ENCODE measurements at places on chromosomes 1 and 21.

DNA sequence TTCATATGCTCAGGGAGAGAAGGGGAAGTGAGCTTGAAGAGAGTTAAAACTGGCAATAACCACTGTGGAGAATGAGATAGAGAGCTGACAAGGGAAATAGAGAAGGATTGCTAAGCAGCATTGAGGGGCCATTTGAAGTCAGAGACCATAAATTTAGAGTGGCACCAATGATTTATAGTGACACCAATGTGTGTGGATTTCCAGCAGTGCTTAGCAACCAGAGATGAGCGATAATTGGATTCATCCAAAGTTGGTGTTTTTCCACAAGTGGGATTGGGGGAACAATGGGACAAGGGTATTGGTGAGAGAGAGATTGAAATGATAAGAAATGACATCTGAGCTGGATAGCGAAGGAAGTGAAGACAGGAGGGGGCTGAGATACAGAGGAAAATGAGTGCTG, 114.1 kb downstream of the C1orf94 start:
- DNase-seq: no peak

GRCh38 chr21:43895196-43895595, 30.2 kb downstream of the AGPAT3 start:
- DNase-seq: no peak

GRCh38 chr1:109802136-109802900, 38.6 kb upstream of the EPS8L3 start:
- no peak for DNase-seq

- DNase-seq: no peak
Observed at GRCh38 chr1:39034114-39034654, 8.0 kb downstream of the NDUFS5 start.

DNA sequence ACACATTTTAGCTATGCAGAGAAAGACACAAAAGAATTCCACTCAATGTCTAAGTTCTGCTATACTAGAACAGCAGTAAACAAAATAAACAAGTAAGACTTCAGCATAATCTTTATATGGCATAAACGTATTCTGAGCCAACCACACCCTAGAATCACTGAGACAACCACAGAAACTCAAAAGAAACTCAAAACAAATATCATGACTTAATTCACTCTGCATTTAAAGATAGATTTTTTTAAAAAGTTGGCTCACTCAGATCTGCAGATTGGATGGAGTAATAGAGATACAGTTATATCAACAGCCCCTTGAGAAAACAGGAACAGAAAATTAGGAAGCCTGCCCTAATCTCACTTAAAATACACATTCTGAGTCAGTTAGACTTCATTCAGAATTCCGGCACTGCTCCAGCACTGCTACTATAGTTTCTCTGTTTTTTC, 95.0 kb downstream of the COL24A1 start:
- DNase-seq: no peak

- DNase-seq: peak; percentile 55
Observed at GRCh38 chr1:195745189-195746010, 862.8 kb downstream of the KCNT2 start.

DNA sequence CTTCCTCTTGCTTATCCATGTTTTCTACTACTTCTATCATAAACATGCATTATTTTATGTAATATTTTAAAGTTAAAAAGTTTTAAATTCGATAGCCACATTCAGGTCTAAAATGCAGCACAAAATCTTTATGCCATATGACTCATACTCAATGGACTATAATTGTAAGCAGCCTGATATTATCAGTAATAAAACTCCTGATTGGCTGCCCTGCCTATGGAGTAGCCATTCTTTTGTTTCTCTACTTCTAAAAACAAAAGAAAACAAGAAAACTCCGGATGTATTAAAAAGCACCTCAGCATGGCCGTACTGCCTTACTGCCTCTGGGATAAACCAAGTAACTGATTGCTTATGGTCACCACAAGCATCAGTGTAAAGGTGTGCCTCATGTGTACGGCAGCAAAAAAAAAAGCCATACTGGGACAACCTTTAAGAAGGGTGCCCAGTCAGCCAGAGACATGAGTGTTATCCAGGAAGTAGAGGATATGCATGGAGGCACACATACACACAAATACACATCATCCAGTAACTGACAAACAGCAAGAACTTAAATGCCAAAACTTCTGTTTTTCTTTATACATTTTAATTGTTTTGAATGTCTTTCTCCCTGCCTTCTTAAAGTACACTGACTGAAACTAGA, 9.2 kb downstream of the SLC35D1 start:
- no peak for DNase-seq

DNA sequence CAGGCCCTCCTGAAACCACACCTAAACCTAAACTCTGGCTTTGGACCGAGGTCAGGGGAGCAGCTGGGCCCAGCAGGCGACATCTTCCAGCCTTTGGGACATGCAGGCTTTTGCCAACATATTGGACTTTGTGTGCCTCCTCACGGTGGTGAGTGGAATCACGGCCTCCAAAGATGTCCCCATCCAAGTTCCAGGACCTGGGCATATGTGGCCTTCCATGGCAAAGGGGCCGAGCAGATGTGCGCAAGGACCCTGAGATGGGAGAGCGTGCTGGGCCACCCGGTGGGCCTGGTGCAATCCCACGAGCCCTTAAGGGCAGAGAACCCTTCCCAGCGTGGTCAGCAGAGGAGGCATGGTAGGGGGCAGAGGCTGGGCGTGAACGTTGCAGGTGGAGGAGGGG, 160.8 kb upstream of the C1orf174 start:
- DNase-seq: no peak

DNA sequence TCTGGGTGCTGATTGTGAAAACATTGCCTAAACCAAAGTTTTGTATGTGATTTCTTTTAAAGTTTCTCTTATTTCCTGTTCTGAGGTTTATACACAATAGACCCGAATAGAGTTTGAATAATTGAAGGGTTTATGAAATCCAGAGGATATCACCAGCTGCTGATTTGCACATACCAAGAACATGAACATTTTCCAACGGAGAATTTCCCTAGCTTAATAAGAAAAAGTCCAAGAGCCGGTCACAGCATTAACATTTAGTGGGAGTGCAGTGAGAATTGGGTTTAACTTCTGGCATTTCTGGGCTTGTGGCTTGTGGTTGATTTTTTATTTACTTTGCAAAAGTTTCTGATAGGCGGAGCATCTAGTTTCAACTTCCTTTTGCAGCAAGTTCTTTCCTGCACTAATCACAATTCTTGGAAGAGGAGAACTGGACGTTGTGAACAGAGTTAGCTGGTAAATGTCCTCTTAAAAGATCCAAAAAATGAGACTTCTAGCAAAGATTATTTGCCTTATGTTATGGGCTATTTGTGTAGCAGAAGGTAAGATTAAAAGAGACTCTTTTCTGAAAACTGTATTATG, at the start of gene CFH:
TSS of gene CFH (plus strand) at position 407 of the 579 bp plus-strand sequence. CDS start at position 482, 75 bp downstream.
- DNase-seq: peak; percentile 78

GRCh38 chr1:222443566-222443965, 104.3 kb downstream of the HHIPL2 start:
- no peak for DNase-seq

GRCh38 chr1:20327467-20327866, 36.8 kb downstream of the VWA5B1 start:
- no peak for DNase-seq

- peak; percentile 85 for DNase-seq
Observed at GRCh38 chr1:29280409-29281131, 44.2 kb downstream of the PTPRU start.

DNA sequence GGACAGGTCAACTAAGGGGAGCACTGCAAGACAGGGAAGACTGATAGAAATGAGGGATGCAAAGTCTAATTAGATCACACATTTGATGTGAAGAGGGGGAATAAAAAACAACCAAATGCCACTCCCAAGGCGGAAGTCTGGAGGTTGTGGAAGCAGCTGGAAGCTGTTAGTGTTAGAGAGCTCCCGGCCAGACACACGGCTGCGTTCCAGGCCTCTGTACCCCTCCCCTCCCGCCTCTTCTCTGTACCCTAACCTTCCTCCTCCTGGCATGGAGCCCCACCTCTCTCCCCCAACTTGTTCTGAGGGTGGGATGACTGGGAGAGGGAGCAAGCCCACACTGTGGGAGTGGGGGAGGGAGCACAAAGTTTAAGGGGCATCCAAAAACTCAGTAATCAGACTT, 67.0 kb downstream of the PLEKHA6 start:
- no peak for DNase-seq

DNA sequence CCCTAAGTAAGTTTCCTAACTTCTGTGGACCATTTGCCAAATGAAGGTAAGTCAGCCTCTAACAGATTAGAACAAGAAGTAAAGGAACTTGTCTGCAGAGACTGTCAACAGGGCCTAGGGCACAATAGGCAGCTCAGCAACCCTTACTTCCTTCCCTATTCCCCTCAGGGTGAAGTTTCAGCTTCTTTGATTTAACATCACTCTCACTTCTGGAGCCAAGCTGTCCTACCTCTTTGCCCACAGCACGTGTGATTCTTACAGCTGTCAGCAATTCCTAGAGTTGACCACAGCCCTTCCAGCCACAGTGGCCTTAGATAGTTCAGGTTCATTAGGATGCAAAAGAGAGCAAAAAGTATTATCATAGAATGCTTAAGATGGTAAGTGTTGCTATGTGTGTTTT, 7.6 kb upstream of the EIF4G3 start:
- no peak for DNase-seq

DNA sequence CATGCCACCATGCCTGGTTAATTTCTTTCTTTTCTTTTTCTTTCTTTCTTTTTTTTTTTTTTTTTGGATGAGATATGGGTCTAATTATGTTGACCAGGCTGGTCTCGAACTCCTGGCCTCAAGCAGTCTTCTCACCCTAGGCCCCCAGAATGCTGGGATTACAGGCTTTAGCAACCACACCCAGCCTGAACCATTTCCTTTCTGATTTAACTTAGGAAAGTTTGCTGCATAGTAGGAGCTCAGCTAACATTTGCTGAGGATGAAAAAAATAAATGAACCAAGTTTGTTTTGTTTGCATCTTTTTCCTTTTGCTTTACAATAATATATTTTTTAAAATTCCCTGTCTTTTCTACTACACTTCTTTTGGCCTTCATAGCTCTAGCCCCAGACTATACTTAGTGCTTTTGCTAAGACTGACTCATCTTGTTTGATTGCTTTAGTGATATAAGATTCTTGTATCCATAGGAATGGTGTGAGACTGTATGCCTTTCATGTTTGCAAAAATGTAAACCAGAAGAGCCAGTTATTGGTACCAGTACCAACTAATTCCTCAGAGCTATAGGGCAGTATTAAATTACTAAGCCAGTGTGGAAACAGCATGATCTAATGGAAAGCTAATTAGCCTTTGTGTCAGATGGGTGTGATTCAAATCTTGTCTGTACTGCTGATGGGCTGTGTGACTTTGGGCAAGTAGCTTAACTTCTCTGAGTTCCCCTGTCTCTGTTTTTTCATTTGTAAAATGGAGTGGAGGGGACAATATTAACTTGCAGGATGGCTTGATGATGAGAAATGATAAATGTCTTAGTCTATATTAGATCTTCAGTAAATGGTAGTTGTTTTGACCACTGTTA, 66.9 kb downstream of the NFIA start:
- DNase-seq: peak; percentile 99

DNA sequence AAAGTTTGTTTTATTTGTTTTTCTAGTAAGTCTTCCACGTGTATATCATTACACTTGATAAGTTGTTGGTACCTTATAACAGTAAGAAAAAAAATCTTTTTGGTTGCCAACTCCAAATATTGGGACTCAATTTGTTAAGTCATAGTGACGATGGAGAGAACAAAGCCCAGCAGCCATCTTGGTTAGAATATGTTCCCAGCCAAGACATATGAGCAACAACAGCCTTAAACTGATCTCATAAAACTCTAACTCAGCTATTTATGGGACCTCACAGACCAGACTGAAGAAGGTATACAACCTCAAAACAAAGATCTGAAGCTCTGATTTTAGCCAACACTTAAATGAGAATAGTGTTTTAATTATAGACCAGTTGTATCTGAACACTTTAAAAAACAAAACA, 281.3 kb downstream of the VAV3 start:
- no peak for DNase-seq

GRCh38 chr21:31284797-31285397, 59.2 kb downstream of the TIAM1 start:
- DNase-seq: peak; percentile 55

GRCh38 chr21:20258542-20258941, 739.7 kb upstream of the NCAM2 start:
- no peak for DNase-seq

DNA sequence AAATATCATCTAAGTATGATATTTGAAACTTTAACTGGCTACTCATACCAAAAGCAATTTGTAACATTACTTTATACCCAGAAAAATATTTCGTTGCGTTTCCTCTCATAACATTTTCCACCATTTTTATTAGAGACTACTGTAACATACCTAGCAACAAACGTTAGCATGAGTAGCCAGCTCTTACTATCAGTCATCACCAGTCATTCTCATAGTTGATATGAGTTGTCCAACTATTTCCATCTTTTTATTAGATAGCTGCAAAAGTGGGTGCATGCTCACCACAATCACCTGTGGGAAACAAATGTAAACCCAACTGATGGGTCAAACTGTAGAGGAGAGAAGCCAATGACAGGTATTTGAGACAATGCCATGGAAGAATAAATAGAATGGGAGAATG, 114.6 kb downstream of the AKT3 start:
- no peak for DNase-seq

DNA sequence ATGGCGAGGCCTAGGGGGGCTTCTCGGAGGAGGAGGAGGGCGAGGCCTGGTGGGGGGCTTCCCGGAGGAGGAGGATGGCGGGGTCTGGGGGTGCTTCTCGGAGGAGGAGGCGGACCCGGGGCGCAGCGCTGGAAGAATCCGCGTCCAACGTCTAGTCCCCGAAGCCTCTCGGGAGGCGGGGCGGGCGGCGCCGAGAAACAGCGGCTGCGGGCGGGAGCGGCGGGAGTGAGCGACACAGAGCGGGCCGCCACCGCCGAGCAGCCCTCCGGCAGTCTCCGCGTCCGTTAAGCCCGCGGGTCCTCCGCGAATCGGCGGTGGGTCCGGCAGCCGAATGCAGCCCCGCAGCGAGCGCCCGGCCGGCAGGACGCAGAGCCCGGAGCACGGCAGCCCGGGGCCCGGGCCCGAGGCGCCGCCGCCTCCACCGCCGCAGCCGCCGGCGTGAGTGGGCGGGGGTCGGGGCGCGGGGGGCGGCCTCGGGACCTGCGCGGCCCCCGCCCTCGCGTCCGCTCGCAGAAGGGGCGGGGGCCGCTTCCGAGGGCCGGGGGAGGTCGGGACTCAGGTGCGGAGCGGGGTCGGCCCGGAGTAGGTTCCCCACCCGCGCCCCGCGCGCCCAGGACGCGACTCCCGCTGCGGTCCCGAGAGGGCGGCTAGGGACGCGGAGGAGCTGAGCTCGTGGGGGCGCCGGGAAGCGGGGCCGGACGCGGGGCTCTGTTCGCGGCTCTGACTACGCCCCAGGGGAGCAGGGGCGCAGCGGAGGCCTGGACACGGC, at the start of gene KLHL17:
TSS of gene KLHL17 (plus strand) at position 222 of the 769 bp plus-strand sequence. CDS start at position 332, 110 bp downstream.
- no peak for DNase-seq

DNA sequence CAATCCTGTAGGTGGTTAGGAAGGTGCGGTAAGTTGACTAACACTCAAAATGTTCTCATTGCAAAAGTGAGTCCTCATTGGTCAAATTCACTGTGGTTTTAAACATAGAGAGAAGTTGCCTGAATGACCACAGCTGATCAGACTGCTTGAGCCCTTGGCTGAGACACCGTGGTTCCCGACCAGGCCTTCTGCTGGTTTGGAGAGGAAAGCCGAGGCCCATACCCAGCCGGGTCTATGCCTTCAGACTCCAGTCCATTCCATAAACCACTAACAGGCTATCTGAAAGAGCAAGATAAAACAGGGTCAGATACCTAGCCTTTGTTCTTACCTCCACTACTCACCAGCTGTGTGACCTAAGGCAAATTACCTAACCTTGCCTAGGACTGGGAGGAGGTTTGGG, 133.9 kb downstream of the LMX1A start:
- DNase-seq: no peak

GRCh38 chr1:71881611-71882010, 400.7 kb downstream of the NEGR1 start:
- no peak for DNase-seq

GRCh38 chr1:235997931-235998330, 67.0 kb downstream of the NID1 start:
- DNase-seq: no peak
